Bladder microvascular endothelial cell (primary cell): ENCODE measurements at places on chromosomes 3 and 15. TPM values are rescaled to one million over a fixed set of nuclear protein-coding genes. Genes with fewer than 3 reads are reported as not detected.

The MBNL1 gene
- 214 and 288 TPM in 2 replicates for total RNA-seq

The KLHDC8B gene
- total RNA-seq: 43.3 and 55.2 TPM in 2 replicates

The TMEM158 gene
- under 0.01 and 0.44 TPM in 2 replicates for total RNA-seq

The KLHL40 gene
- total RNA-seq: not detected in 2 replicates

The RASL12 gene
- total RNA-seq: 0.16 TPM in 1 of 2 replicates, not detected in the other

The KLF15 gene
- total RNA-seq: 0.49 and 1.7 TPM in 2 replicates

The CIDEC gene
- not detected in 2 replicates for total RNA-seq

The ERC2 gene
- total RNA-seq: 0.49 and 2.8 TPM in 2 replicates

The CHRM5 gene
- total RNA-seq: 0.31 TPM in 1 of 2 replicates, not detected in the other

The MEIS2 gene
- 9.7 and 23.3 TPM in 2 replicates for total RNA-seq

The GUCA1C gene
- total RNA-seq: not detected in 2 replicates

The LRTM1 gene
- total RNA-seq: not detected in 2 replicates

The CCR9 gene
- not detected in 2 replicates for total RNA-seq

The FAM3D gene
- total RNA-seq: 0.16 and 0.25 TPM in 2 replicates

The EOMES gene
- not detected in 2 replicates for total RNA-seq

The CCR5 gene
- total RNA-seq: not detected in 2 replicates

The DUOX1 gene
- total RNA-seq: not detected in 2 replicates

The COL6A6 gene
- not detected in 2 replicates for total RNA-seq

The CNTN6 gene
- total RNA-seq: not detected in 2 replicates

The EFCAB12 gene
- total RNA-seq: 0.06 TPM in 1 of 2 replicates, not detected in the other

The HRG gene
- not detected in 2 replicates for total RNA-seq

The PLA2G4D gene
- total RNA-seq: not detected in 2 replicates

The DISP2 gene
- total RNA-seq: under 0.01 and 0.38 TPM in 2 replicates

The IL17RD gene
- 0.25 and 0.49 TPM in 2 replicates for total RNA-seq

The ABHD5 gene
- 10.7 and 22.5 TPM in 2 replicates for total RNA-seq

The NAA80 gene
- 1.9 and 2.8 TPM in 2 replicates for total RNA-seq

The KCTD6 gene
- total RNA-seq: 4.4 and 8.7 TPM in 2 replicates

The SPTBN5 gene
- total RNA-seq: 5.2 and 5.3 TPM in 2 replicates

The RPL22L1 gene
- 23.5 and 40.8 TPM in 2 replicates for total RNA-seq

The IRAK2 gene
- total RNA-seq: 22.5 and 44.3 TPM in 2 replicates

The SLC12A1 gene
- not detected in 2 replicates for total RNA-seq

The KCNMB3 gene
- total RNA-seq: 2.1 and 4.6 TPM in 2 replicates

The TRIM59 gene
- total RNA-seq: 17.9 and 20.1 TPM in 2 replicates

The C3orf85 gene
- total RNA-seq: not detected in 2 replicates

The CIB1 gene
- total RNA-seq: 29.0 and 29.9 TPM in 2 replicates

The SLCO3A1 gene
- 0.63 and 0.97 TPM in 2 replicates for total RNA-seq

The ACKR4 gene
- total RNA-seq: 0.49 and 0.50 TPM in 2 replicates

The ETV5 gene
- 8.9 and 9.9 TPM in 2 replicates for total RNA-seq

The SEMA4B gene
- total RNA-seq: 2.4 and 16.9 TPM in 2 replicates

The TMEM42 gene
- 9.4 and 10.4 TPM in 2 replicates for total RNA-seq

The UBA3 gene
- total RNA-seq: 46.8 and 72.8 TPM in 2 replicates

The CORO2B gene
- total RNA-seq: 0.32 and 2.1 TPM in 2 replicates

The FLNB gene
- 553 and 995 TPM in 2 replicates for total RNA-seq

The MAP6D1 gene
- 0.97 and 1.2 TPM in 2 replicates for total RNA-seq

The OXTR gene
- total RNA-seq: 0.32 and 1.1 TPM in 2 replicates

The CLDN16 gene
- 0.06 TPM in 1 of 2 replicates, not detected in the other for total RNA-seq

The DUOXA2 gene
- not detected in 2 replicates for total RNA-seq

The METTL6 gene
- total RNA-seq: 16.8 and 23.1 TPM in 2 replicates

The IL17RB gene
- 0.38 TPM in 1 of 2 replicates, not detected in the other for total RNA-seq

The USP8 gene
- 21.5 and 65.2 TPM in 2 replicates for total RNA-seq

The CLDN18 gene
- not detected in 2 replicates for total RNA-seq

The COL8A1 gene
- total RNA-seq: 86.8 and 462 TPM in 2 replicates

The TLR9 gene
- under 0.01 and 0.06 TPM in 2 replicates for total RNA-seq

The BUB1B gene
- 20.4 and 21.2 TPM in 2 replicates for total RNA-seq

The ACP3 gene
- total RNA-seq: not detected in 2 replicates

The BDH1 gene
- 2.6 and 3.8 TPM in 2 replicates for total RNA-seq

The ARPIN gene
- 14.8 and 17.0 TPM in 2 replicates for total RNA-seq

The WDR48 gene
- 24.4 and 52.6 TPM in 2 replicates for total RNA-seq

The ADCY5 gene
- total RNA-seq: 0.06 TPM in 1 of 2 replicates, not detected in the other
